ENCODE measurements at places on chromosomes 4 and X. TPM values are rescaled to one million over a fixed set of nuclear protein-coding genes. Genes with fewer than 3 reads are reported as not detected.

- DNase-seq: no peak
Observed at GRCh38 chr4:28357990-28358389, 1497.3 kb downstream of the STIM2 start.

The FGF13 gene
- not detected for total RNA-seq

GRCh38 chr4:143148521-143148920 is 36.2 kb upstream of the USP38 start:
- DNase-seq: no peak

DNA sequence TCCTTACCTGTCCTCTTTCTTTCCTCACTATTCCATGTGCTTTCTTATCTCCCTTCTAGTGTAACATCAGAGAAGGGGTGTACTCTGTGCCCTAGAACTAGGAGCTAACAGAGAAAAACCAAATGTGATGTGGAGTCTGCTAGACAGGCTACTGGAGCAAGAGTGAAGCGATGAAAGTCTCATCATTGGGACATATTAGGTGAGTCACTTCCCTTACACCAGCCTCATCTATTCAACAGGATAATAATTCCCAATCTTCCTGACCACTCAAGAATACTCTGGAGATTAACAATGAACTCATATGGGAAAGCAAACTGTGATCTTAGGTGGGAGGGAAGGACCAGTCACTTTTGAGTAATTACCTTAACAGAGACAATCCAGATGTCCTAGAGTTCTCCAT is 58.1 kb downstream of the RAB40A start:
- DNase-seq: no peak

- no peak for DNase-seq
Observed at GRCh38 chr4:19857991-19858390, 393.7 kb upstream of the SLIT2 start.

GRCh38 chr4:102612210-102612609 is 111.1 kb downstream of the NFKB1 start:
- DNase-seq: no peak

Measured in activated CD4-positive, alpha-beta T cell treated with anti-CD3 and anti-CD28 coated beads, Interleukin-2, amount 10 ng/mL, durations not matched to agents 7 days and 5 days (primary cell).